ENCODE measurements at places on chromosomes 11 and 22.

DNA sequence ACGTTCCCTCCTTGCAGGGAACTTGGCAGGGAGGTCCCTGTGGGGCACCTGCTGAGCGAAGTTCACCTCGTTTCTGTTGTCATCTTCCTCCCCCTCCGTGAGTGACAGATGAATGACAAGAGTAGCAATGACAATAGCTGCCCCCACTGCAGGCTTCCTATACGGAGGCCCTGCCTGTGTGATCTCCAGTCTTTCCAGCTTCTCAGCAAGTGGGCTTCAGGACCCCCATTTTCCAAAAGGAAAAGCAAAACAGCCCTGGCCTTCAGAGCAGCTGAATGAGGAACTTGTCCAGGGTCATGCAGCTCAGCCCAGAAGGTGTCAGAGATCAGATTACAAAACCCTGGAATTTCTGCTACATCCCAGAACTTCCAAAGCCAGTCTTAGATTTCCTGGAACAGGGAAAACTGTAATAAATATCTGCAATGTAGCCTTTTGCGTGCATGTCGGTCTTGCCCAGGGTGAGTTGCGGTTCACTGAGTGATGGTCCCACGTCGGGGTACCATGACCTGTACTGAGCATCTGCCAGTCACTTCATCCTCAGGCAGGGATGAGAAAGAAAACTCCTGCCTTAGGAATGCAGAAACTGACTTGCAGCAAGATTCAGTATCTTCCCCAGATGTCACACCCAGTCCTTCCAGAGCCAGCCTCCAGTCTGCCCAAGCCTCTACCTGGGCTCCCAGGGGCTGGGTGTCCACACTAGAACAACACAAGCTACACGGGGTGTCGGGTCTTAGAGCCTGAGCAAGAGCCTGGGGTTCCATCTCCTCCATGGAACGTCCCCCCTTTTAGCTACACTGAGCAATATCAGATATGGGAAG is 1457.0 kb downstream of the BRD1 start:
- no peak for DNase-seq

DNA sequence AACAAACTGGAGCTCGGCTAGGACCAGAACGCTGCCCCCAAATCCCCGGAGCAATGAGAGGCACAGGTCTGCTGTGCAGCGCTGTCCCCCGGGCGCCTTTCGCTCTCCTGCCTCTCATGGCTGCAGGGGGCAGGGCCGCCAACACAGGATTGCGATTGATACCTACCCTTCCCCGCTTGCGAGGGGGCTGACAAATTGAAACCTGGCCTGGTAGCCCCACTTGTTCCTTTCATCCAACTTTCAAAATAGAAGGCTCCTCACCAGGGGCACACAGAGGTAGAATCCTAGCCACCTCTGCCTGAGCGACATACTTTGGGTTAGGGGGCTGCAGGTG is 642 bp upstream of the CASTOR1 start:
- DNase-seq = no peak

GRCh38 chr22:49274754-49275380 is 552.8 kb downstream of the BRD1 start:
- DNase-seq = no peak

- no peak for DNase-seq
Measured at GRCh38 chr11:36086366-36086765, 142.5 kb downstream of the LDLRAD3 start.

GRCh38 chr11:81377418-81377817 is 1356.2 kb downstream of the FAM181B start:
- no peak for DNase-seq

GRCh38 chr22:44758344-44758973 is 6.1 kb downstream of the ARHGAP8 start:
- DNase-seq = no peak

DNA sequence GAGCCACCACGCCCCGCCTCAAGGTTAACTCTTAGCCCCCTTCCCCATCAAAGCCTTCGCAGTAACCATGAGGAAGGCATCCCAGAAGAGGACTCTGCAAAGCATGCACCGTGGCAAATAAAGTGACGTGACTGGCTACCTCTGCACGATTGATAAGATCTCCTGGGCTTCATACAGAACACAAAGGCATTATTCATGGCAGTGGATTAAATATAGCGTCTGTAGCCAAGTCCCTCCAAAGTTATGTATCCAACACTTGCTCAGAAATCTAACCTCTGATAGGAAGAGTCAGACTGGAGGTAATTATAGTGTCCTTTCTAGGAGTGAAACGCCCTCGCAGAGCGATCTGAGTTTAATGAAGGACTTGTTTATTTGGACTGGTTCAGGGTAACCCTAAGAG is 22.4 kb downstream of the CPT1A start:
- no peak for DNase-seq
